Lower lobe of right lung (tissue), 2 donors: ENCODE measurements at places on chromosomes 6 and 20. TPM values are rescaled to one million over a fixed set of nuclear protein-coding genes. Genes with fewer than 3 reads are reported as not detected.

DNA sequence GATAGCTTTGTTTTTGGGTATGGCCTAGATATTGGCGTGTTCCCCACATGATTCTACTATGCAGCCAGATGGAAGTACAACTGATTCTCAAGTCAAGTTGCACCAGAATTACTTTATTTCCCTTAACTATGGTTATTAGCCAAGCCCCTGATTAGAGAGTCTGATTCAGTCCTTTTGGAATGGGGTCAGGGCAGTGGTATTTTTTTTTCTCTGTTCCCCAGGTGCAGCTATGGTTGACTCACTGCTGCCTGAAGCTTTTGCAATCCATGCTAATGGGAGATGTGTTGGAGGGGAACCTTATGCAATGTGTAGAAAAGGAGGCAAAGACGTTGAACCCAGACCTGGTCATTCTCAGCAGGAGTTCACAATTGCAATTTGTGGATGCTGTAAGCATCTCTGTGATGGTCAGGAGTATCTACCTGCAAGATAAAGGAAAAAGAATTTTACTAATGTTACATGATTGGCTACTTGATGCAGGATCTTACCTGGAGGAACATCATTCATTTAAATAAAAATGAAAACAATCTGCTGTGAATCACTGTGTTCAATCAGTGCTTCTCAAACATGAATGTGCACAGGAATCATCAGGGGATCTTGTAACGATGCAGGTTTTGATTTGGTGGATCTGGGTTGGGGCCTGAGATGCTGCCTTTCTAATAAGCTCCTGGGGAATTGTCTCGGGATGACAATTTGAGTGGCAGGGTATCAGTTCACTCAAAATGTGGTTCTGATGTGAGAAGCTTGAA, 49.4 kb downstream of the PFDN4 start:
- no peak for DNase-seq

GRCh38 chr20:41221614-41222218, 84.4 kb downstream of the PLCG1 start:
- DNase-seq, result no peak

- no peak for DNase-seq
Observed at GRCh38 chr20:57938158-57939108, 228.6 kb upstream of the PMEPA1 start.

Gene SLC16A10
- 11.9 TPM for total RNA-seq

GRCh38 chr20:9143926-9144325, 75.0 kb downstream of the PLCB4 start:
- no peak for DNase-seq

- DNase-seq, result no peak
Observed at GRCh38 chr6:129662980-129663431, 47.0 kb downstream of the ARHGAP18 start.

DNA sequence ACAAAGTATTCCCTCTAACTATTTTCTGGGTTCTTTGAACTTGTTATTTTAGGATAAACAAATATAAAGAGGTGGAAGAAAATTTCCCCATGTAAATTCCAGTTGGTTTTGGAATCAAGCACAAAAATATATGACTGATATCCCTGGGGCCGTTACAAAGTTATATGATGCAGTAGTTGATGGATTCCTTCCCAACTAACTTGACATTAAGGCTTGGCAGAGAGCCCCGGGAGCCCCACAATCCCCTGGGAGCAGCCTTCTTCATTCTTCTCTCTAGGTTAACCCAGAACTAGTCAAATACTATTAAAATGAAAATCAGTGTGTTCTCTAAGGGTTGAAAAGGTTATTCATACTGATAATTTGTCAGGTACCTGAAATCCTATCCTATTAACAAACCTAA, 508.9 kb upstream of the SOX4 start:
- no peak for DNase-seq

- no peak for DNase-seq
Observed at GRCh38 chr6:103799971-103800670, 1059.6 kb downstream of the HACE1 start.

DNA sequence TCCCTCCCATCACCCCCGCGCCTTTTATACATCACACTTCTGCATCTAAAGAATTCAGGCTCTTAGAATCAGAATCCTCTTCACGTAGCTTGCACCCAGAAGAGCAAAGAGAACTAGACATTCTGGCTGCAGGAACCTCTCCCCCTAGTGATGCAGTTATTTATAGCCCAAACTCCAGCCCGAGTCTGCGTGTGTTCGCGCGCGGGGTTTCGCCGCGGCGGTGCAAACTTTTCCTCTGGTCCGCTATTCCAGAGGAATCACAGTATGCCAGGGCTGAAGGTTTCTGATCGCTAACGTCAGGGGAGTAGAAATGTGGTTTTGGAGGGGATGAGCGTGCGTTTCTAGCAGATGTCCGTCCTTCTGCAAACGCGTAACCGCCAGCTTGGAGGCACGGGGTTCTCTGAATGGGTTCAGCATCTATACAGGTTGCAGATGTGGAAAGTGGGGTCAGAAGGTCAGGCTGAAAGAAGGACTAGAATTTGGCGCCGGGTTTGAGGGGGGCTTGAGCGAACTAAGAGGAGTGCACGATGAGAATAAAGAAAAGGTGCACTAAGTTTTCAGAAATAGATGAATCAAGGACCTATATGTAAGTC, 1.8 kb downstream of the EPHA7 start:
- peak; percentile 23 for DNase-seq

Gene LHFPL5
- not detected for total RNA-seq

Gene SNX3
- total RNA-seq, result 230 TPM

DNA sequence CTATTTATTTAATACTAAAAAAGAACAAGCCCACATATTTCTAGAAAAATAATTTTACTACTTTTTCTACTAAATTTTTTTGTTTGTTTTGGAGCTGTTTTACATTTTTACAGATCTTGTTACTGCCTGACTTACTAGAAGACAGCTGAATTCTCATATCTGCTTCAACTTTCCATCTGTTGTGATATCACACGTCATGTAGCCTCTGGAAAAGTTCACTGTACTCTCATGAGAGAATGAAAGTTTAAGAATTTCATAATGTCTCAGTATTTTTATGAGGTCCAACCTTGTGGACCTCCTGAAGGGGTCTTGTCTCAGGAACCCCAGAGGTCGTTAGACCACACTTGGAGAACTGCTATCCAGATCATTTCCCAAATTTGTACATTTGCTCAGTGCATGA, 81.7 kb upstream of the MTHFD1L start:
- DNase-seq, result no peak

Gene ZBTB22
- total RNA-seq, result 27.5 TPM

- peak; percentile 86 for DNase-seq
Observed at GRCh38 chr20:57619051-57619831, 985 bp downstream of the ZBP1 start.

Gene SEL1L2
- not detected for total RNA-seq

DNA sequence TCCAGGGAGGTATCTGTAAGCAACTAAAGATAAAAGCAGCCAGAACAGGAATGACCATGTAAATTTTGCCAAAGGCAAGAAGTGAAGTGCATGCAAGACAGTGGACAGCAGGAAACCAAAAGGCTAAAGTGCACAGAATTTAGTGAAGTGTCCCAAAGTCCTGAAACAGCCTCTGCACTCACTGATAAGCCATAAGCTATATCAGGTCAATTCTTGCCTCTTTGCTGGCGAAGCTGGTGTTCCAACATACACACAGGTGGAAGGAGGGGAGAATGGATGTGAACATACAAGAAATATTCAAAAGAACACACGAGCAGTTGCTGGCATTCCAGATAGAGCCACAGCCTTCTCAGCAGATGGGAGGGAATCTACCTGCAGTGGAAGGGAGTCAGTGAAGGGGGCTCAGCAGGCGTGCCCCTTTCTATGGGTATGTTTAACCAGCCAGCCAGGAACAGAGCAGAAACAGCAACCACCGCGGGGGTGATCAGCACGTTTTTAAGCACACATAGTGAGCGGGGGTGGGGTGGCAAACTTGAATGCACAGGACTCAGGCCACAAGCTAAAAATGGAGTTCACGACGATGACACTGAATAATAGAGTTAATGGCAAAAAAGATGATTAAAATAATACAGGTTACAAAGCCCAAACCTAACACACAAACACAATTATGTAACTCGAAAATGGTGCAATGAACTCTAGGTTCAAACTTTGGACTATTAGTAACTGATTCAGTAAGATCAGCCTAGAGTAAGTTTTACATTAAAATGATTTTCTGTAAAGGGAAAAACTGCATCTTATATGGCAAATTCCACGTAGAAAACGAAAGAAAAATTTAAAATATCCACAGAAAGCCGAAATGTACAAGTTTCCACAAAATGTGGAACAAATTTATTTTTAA, 1.2 kb downstream of the ECI2 start:
- DNase-seq, result peak; percentile 57

DNA sequence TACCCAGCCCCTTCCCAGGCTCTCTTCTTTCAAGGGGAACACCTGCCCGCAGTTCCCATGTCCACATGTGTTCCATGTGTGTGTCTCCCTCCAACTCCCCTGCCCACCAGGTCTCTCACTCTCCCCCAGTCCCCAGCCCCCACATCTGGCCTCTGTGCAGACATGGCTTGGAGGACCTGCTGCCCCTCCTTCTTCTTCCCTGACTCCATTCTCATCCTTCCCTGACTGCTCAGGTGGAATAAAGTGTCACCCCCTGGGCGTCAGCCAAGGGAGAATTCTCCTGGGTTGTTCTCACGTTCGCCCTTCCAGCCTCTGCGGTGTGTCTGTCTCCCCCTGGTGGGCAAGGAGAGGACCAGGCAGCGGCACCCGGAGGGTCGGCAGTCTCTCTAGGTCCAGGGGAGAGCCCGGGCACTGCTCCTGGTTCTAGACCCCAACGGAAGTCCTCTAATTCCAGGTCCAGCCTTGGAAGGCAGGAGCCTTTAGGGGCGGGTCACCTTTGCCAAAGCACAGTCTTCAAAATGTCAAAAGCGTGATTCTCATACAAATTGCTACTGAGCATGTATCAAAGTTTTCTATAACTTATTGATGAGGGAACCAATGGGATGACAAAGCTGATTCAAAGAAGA, 50.5 kb downstream of the EBF4 start:
- peak; percentile 63 for DNase-seq

DNA sequence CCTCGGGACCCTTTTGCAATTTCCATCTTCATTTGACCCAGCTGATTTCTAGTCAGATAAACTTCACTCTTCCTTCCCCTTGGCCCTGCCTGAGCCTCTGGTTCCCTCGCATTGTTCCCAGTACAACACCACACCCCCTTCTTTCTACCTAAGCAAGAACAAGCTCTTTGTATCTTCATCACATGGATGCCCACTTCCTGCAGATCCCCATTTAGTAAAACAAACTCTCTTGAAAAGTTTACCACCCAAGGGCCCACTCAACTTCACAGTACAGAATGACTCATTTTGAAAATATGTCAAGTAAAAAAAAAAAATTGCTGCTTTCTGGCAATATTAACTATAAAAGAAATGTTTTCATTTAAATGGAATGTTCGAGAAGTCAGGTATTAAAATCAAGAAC, 5.2 kb downstream of the FAXC start:
- no peak for DNase-seq

GRCh38 chr20:20085071-20085470, 32.7 kb downstream of the CFAP61 start:
- no peak for DNase-seq

DNA sequence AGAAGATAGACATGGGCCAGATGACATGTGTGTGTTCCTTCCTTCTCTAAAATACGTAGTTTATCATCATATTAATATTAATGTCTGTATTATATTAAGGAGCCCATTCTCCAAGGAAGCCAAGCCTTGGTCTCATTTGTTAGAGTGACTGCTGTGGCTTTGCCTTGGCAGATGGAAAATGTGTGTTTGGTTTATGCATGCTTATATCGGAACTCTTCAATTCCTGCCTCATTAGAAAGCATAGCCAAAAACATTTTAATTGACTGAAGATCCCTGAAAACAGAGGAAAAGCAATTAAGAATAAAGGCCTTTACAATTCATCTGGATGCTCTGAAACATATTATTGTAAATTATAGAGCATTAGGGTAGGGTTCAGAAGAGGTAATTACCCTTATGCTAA, 106.4 kb downstream of the COL9A1 start:
- no peak for DNase-seq

Gene PAX1
- not detected for total RNA-seq

Gene C6orf15
- total RNA-seq, result not detected

GRCh38 chr20:21557241-21558020, 43.6 kb upstream of the NKX2-2 start:
- no peak for DNase-seq

DNA sequence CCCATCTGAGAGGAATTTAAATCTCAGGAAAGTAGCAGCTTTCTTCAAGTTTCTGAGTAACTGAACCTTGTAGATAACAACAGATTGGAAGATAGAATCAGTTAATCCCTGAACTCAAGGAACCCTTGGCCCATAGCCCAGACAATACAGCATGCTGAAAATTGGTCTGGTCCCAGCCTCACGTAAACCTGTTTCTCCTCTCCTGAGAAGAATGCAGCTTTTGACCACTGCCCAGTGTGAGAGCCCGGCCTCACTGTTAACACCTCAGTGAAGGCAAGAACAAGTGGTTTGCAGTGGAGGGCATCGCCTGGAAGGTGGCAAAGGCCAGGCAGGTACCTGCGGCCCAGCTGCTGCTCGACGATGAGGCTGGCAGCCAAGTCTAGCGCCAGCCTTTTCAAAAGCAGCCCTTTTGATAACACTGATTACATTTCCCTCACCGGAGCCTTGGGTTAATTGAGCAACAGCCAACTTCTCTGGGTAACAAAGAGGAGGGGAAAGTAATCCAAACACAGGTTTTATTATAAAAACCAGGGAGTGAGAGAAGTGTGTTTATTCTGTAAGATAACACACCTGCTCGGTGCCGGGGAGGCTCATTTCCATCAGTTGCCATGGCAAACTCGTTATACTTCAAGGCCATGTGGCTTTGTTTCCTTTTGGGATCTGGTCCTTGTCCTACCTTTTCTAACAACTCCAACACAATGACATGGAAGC, 54.0 kb downstream of the TRAF3IP2 start:
- DNase-seq, result peak; percentile 75

Gene GLP1R
- 0.35 TPM for total RNA-seq

- no peak for DNase-seq
Observed at GRCh38 chr6:133248241-133249001, 7.3 kb downstream of the EYA4 start.

GRCh38 chr6:118710616-118711015, 59.2 kb upstream of the CEP85L start:
- DNase-seq, result no peak

- DNase-seq, result no peak
Observed at GRCh38 chr6:63689421-63689820, 53.8 kb downstream of the PHF3 start.

DNA sequence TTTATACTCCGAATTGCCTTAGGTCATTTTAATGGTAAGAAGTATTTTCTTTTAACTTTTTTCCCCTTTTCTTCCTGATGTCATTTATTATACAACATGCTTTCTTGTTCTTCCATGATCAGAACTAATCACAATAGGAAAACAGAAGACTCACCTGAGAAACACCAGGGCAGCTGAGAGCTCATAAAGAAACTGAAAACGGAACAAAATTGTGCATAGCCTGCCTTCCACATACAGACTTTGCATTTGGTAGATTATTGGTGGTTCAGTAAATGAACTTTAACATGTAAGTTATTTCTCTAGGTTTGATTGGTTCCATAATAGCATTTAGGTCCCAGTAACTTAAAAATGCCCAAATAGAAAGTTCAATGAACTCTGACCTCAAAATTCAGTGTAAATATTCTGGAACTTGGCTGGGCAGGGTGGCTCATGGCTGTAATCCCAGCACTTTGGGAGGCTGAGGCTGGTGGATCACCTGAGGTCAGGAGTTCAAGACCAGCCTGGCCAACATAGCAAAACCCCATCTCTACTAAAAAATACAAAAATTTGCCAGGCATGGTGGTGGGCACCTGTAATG, 161.1 kb upstream of the DTNBP1 start:
- no peak for DNase-seq
